ENCODE measurements at places on chromosomes 1 and 21.

- no peak for DNase-seq
Observed at GRCh38 chr1:1419813-1420653, 1.0 kb downstream of the ANKRD65 start.

- DNase-seq = no peak
Observed at GRCh38 chr1:64182207-64182606, 21.2 kb upstream of the UBE2U start.

DNA sequence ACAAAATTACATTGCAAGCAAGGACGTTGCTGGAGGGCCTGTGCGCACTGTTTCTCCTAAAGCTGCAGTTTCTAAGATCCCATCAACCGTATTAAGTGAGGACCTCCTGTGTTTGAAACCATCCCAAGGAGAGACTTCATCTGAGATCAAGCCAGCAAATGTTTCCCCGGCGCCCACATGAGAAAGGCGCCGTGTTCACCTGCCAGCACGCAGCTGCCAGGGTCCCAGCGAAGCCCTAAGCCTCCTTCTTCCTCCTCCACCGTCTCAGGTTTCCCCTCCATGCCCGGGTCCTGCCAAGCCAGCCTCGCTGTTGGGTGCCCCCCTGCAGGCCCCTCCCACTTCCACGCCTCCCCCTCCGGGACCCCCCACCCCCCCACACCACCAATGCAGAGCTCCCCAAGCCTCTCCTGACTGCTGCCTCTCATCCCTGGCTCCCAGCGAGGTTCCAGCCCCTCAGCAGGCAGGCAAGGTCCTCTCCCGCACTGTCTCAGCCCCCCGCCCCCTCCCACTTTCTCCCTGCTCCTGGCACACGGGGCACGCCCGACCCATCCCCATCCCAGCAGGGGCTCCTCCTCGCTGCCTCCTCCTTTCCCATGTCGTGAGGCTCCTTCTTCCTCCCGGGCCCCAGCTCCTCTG lies 8.6 kb upstream of the TFF1 start:
- no peak for DNase-seq

- DNase-seq = no peak
Observed at GRCh38 chr21:43654806-43655489, 4.3 kb downstream of the HSF2BP start.

GRCh38 chr1:159917533-159918351 lies 7.6 kb downstream of the TAGLN2 start:
- no peak for DNase-seq

- no peak for DNase-seq
Observed at GRCh38 chr1:228108742-228109072, 392 bp downstream of the MRPL55 start.

DNA sequence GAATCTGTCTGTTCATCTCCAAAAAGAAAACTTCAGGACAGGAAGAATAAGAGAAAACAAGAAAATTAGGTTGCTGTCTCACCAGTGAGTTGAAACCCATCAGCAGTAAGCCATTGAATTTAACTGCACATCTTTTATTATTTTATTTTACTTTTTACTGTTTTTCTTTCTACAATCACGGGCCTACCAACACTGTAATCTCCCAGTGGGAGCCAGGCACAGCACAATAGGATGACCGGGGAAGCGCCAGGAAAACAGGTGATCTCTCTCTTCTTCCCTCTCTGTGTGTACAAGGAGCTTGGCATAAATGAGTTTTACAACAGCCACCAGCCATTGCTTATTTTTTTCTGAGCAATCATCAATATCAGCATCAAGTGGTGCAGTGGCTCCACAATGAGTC lies 113.1 kb upstream of the ESRRG start:
- no peak for DNase-seq
